ENCODE measurements at places on chromosomes 11 and 22.
A peak's percentile ranks its signal among the peaks of the same experiment; 100 is the strongest.

- DNase-seq: no peak
Observed at GRCh38 chr11:86144846-86145245, 76.0 kb upstream of the PICALM start.

GRCh38 chr11:72683782-72684200 is 9.6 kb upstream of the PDE2A start:
- peak; percentile 76 for DNase-seq

DNA sequence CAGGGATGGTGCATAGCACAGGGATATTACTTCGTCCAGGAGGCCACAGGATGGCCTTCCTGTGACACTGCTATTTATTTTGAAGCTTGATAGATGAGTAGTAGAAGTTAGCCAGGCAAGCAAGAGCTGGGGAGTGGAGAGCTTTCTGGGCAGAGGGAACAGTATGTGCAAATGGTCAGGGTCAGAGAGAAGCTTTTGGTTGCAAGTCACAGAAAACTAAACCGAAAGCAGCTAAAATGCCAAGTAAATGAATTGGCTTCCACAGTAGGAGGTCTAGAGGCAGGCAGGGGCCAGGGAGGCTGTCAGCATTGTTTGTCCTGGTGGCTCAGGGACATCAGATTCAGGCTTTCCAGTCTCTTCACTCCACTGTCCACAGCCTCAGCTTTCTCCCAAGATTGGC is 247.5 kb downstream of the GRIK4 start:
- DNase-seq: no peak

- DNase-seq: no peak
Observed at GRCh38 chr11:102361086-102362031, 14.3 kb downstream of the BIRC2 start.

- DNase-seq: peak; percentile 73
Observed at GRCh38 chr11:9568854-9569587, 4.4 kb upstream of the WEE1 start.

Measured in tibial artery (tissue), 4 donors.